ENCODE measurements at places on chromosomes 12 and 14. TPM values are rescaled to one million over a fixed set of nuclear protein-coding genes. Genes with fewer than 3 reads are reported as not detected.

GRCh38 chr12:131776237-131776889 is 51.8 kb upstream of the MMP17 start:
- DNase-seq: no peak

DNA sequence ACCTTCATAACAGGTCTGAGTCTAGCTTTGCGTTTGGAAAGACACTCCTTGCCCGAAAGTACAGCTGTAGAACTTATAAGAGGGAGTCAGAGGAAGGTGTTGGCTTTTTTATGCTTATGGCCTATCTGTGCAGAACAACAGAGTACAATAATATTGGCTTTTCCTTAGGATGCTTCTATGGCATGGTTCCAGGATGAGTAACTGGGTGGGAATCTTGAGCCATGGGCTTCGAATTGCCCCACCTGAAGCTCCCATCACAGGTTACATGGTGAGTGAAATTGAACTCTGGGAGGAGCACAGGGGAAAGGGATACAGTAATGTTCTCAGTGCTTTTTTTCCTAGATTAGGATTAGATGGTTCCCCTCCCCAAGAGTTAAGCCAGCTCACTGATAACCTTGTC is 13.0 kb downstream of the PARP2 start:
- DNase-seq: no peak

C12orf54 gene
- not detected for polyA plus RNA-seq

AJUBA gene
- 94.7 TPM for polyA plus RNA-seq

OAS1 gene
- 1.4 TPM for polyA plus RNA-seq

GRCh38 chr12:13104409-13104808 is 942 bp upstream of the GSG1 start:
- DNase-seq: no peak

- DNase-seq: no peak
Observed at GRCh38 chr12:66813137-66813892, 134.4 kb upstream of the GRIP1 start.

DNA sequence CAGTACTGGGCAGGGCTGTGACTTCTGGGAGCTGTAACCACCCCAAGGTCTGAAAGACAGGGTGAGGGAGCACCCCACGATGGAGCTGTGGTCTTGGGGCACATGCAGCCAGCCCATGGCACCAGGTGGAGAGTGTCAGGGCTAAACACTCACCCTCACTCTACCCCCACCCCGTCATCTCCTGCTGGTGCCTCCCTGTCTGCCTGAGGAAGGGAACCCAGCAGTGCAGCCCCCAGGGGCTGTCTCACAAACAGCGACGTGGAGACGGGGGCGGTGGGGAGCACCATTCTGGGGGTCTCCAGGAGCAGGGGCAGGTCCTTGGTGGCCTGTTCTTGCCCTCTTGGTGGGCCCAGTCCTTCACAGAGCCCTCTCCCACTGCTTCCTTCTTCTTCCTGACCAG is 63.5 kb downstream of the ERH start:
- DNase-seq: no peak

DNA sequence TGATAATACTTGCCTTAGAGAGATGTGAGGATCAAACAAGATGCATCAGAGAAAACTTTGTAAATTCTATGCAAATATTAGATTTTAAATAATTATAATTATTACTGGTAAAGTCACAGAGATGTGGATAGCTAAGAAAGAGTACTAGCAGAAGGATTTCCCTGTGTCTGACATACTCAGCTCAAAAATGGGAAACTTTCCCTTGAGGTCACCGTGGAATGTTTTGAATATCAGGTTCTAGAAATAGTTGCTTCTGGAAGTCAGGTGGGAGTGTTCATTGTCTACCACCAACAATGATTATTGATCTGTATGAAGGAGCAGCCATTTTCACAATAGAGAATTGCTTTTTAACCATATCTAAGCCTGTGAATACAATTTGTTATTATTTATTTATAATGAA is 71.7 kb downstream of the FLRT2 start:
- DNase-seq: no peak

DNA sequence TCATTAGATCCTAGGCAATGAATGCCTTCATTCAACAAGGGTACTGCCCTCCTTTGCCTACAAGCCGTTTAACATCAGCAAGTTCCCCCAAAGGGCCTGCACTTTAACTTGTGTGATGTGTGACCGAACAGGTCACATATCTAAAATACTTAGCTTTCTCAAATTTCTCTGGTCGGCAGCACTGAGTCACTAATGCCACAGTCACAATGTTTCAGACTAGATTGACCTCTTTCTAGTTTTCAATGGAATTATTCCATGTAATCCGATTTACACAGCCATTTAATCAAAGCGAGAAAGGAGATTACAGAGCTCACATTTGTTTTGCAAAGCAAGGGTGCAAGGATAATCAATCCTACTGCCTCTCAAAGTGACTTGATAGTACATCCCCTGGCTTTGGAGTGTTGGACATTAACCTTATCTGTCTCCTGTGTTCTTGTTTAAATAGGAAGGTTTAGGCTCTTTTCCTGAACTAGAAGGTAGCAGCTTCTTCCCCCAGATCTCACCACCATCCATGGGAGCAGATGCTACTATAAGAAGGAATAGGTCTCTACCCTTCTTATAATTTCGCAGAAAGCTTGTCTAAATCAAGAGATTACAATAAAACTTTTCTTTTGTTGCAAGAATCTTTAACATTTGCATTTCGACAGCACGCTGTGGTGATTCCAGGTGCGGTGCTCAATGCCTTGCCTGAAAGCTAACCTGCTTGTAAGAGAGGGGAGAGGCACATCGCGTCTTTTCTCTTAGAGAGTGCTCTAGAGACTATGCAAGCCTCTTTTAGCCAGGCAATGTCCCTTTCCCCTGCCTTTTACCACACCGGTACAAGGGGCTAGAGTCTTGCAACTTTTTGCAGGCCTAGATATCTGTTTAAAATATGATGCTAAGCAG is 1.8 kb downstream of the KITLG start:
- DNase-seq: no peak

- no peak for DNase-seq
Observed at GRCh38 chr12:55875704-55876467, 33.1 kb upstream of the MMP19 start.

DNA sequence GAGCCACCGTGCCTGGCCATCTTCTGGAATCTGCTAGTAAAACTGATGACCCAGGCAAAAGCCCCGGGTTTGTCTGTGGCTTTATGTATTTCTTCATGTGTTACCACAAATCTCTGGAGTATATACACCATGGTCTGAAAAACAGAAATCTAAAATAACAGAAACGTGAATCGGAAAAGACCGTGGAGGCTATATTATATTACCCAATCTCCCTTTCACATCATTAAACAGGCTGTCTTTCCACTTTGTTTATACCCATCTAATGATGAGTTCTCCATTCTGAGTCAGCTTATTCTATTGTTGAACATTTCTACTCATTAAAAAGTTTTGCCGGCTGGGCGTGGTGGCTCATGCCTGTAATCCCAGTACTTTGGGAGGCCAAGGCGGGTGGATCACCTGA is 9.5 kb upstream of the AJUBA start:
- no peak for DNase-seq

GRCh38 chr12:92098594-92099380 is 46.9 kb downstream of the BTG1 start:
- no peak for DNase-seq

DNA sequence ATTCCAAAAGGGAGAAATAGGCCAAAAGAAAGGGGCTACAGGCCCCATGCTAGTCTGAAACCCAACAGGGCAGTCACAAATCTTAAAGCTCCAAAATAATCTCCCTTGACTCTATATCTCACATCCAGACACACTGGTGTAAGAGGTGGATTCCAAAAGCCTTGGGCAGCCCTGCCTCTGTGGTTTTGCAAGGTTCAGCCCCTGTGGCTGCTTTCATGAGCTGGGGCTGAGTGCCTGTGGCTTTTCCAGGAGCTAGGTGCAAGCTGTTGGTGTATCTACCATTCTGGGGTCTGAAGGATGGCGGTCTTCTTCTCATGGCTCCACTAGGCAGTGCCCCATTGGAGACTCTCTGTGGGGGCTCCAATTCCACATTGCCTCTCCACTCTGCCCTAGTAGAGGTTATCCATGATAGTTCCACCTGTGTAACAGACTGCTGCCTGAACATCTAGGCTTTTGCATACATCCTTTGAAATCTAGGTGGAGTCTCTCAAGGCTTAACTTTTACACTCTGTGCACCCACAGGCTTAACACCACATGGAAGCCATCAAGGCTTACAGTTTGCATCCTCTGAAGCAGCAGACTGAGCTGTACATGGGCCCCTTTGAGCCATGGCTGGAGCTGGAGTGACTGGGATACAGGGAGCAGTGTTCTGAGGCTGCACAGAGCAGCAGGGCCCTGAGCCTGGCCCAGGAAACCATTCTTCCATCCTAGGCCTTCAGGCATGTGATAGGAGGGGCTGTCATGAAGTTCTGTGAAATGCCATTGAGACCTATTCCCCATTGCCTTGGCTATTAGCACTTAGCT is 66.5 kb upstream of the ABCD2 start:
- DNase-seq: no peak

GRCh38 chr14:63659726-63660125 is 18.1 kb upstream of the WDR89 start:
- DNase-seq: no peak

GRCh38 chr14:45199230-45199629 is 53.8 kb downstream of the MIS18BP1 start:
- no peak for DNase-seq

DNA sequence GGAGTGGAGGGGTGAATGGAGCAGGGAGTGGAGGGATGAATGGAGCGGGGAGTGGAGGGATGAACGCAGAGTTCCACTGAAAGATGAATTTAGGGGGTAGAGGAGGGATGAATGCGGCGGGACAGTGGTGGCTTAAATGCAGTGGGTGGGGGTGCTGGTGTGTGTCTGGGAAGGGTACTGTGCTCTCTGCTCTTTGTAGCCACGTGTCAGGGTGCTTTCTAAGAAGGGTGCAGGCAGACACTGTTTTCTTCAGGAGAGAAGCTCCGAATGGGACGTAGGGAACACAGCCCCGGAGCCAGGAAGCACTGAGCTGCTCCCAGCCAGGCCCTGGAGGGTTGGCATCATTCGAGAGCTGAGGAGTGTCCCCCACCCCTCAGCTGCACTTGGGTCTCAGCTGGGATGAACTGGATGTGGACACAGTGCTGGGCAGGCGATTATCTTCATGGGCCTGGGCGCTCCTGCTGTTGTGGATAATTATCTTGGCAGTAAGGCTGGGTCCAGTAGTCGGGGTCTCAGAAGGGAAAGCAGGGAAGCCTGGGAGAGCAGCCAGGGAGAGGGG is 9.5 kb upstream of the CEP170B start:
- no peak for DNase-seq

- no peak for DNase-seq
Observed at GRCh38 chr14:86013641-86014040, 483.7 kb downstream of the FLRT2 start.

GARIN6 gene
- not detected for polyA plus RNA-seq

FBXO33 gene
- 7.3 TPM for polyA plus RNA-seq

DNA sequence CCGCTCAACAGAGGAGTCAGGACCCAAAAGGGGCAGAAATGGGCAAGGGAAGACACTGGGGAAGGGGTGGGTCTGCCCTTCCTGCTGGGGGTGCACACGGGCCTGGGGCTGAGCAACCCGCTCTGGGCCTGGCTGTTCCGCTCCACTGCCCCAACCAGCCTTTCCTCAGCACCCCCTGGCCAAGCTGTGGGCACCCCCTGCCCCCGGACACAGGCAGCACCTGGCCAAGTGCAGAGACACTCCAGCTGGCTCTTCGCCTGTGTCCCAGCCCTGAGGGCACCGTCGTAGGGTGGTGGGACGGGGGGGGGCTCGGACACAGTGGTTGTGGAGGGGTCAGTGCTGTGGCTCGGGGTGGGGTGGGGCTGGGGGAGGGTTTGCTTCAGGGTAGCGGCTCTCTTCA is 10.3 kb downstream of the PACS2 start:
- no peak for DNase-seq

GRCh38 chr14:73762375-73762822 is 48.2 kb upstream of the PNMA1 start:
- DNase-seq: no peak

GRCh38 chr12:104164634-104165033 is 26.6 kb upstream of the NFYB start:
- DNase-seq: no peak

KIF21A gene
- polyA plus RNA-seq: 0.69 TPM

RNFT2 gene
- 1.2 TPM for polyA plus RNA-seq

GRCh38 chr14:23356662-23357061 is 4.0 kb upstream of the SLC22A17 start:
- no peak for DNase-seq

FBXO34 gene
- polyA plus RNA-seq: 16.9 TPM

DNA sequence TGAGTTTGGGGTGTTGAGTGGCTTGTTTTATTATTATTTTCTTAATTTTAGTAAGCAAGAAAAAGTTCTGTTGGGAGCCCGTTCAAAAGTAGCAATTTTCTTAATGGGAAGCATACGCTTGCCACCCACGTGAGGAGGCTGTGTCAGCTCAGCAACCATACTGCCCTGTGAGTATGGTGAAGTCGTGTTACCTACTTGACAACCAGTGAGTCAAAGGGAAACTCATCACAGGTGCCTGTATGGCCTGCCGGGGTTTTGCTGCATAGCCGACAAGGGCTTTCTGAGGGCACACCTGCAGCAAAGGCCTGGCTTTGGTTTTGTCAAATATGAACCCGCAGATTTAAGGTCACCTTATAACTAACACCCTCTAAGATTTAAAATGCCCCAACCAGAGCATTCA is 31.1 kb downstream of the PITPNM2 start:
- DNase-seq: no peak

DNA sequence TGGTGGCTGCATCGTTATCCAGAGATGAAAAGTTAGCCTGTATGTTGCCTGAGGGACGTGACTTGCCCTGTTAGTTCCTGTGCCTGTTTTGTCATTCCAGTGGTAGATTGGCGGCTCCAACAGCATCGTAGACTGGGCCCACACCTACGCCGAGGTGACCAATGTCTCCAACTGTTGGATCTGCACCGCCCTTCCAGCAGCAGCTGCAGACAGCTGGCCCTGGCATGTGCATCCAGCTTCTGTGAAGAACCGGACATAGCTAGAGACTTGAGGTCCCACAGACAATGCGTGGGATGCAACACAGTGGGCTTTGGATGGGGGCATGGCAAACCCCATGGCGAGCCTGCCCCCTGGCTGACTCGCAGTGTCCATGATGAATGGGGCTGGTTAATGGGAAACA is 93.0 kb upstream of the TMPO start:
- no peak for DNase-seq

- DNase-seq: no peak
Observed at GRCh38 chr12:108367436-108367835, 28.3 kb upstream of the CMKLR1 start.

- no peak for DNase-seq
Observed at GRCh38 chr12:127257366-127257935, 1009.5 kb upstream of the TMEM132C start.

- no peak for DNase-seq
Observed at GRCh38 chr12:65827827-65828231, 3.5 kb downstream of the HMGA2 start.

Data from BJ (cell line).